Renal cortex interstitium (tissue), 15 donors: ENCODE measurements at places on chromosomes 12 and 14. TPM values are rescaled to one million over a fixed set of nuclear protein-coding genes. Genes with fewer than 3 reads are reported as not detected.
A peak's percentile ranks its signal among the peaks of the same experiment; 100 is the strongest.

Gene ADAM21
- 0.65 TPM for polyA plus RNA-seq

GRCh38 chr14:43003845-43004244 is 1397.2 kb downstream of the LRFN5 start:
- no peak for DNase-seq

GRCh38 chr12:115452751-115453281 is 768.8 kb upstream of the TBX3 start:
- no peak for DNase-seq

DNA sequence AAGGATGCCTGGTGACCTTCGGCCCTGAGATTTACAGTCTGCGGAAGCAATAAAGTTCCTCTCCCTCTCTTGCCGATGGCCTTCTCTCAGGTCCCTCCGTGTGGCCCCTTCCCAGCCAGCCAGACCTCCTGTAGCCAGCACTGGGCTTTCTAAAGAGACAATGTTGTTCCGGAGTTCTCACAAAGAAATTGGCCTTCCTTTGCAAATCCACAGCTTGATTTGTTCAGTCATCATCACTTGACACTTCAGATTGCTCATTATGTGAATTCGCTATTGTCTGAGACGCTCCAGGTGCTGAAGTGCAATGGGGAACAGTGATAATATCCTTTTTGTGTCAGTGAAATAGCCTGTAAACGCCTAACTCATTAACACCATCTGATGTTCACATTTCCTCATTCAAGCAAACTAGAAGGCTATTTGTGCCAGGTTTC is 43.7 kb upstream of the GPHB5 start:
- no peak for DNase-seq

Gene TOMM20L
- polyA plus RNA-seq: 1.1 TPM

Gene TRPV4
- 18.8 TPM for polyA plus RNA-seq

Gene CATSPERB
- polyA plus RNA-seq: 0.63 TPM

DNA sequence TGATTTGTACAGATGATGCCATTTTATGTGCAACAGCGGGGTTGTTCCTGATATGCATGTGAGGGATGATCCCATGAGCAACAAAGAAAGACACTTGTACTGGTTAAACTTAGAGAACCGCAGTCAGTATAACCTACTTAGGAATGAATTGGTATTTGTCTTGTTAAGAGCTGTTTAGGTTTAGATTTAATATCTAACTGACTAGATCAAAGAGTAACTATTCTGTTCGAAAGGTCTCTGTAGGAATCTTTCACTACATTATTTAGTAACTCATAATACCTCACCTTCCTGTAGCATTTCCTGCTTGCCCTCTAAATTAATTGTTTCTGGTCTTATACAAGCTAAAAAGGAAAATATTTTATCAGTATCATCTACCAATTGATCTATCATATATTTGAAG is 350.4 kb downstream of the TRHDE start:
- peak; percentile 21 for DNase-seq

DNA sequence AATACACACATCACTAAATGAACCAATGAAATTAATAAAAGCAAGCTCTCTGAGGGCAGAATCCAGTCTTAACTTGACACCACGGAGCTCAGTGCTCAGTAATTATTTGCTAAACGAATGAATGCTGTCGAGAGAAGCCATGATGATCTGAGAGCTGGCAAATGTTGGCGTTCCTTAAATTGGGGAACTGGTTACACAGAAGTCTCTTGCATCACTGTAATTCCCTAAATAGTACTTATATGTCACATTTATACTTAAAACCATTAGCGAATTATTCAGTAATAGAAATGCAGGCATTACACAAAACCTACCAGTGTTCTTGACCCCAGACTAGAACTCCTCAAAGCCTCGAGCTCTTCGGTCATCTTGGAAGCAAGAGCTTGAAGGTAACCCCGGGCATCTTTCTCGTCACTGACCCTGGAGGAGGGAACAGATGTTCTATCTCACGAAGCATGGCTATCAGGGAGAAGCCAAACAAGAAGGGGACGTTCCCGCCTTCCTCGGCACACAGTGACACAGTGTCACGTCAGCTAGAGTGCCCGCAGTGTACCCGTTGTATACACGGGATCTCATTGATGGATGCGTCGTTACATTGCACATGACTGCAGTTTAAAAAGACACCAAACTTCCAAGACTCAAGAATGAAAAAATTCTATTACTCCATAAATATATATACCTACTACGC is 43.6 kb downstream of the AMN start:
- DNase-seq: no peak

Gene ACRBP
- polyA plus RNA-seq: 3.1 TPM

Gene RPAP3
- polyA plus RNA-seq: 40.5 TPM

Gene LAG3
- polyA plus RNA-seq: 2.1 TPM

DNA sequence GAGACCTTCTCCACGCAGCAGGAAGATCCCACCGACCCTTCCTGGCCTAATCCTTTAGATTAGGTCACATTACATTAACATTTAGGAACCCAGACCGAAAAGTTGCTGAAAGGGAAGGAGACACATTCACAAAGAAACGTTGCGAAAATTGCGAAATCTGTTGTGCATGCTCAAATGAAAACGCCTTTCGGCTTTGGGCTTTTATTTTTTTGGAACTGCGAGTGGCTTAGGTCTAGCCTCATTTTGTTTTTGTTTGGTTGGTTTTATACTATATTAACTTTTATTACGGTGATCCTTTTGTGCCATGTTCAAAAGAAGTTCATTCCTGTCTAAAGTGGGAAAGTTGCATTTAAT is 1.5 kb downstream of the MYF6 start:
- DNase-seq: no peak

- no peak for DNase-seq
These were observed 12.3 kb downstream of the NANOG start for GRCh38 chr12:7801460-7801859.

DNA sequence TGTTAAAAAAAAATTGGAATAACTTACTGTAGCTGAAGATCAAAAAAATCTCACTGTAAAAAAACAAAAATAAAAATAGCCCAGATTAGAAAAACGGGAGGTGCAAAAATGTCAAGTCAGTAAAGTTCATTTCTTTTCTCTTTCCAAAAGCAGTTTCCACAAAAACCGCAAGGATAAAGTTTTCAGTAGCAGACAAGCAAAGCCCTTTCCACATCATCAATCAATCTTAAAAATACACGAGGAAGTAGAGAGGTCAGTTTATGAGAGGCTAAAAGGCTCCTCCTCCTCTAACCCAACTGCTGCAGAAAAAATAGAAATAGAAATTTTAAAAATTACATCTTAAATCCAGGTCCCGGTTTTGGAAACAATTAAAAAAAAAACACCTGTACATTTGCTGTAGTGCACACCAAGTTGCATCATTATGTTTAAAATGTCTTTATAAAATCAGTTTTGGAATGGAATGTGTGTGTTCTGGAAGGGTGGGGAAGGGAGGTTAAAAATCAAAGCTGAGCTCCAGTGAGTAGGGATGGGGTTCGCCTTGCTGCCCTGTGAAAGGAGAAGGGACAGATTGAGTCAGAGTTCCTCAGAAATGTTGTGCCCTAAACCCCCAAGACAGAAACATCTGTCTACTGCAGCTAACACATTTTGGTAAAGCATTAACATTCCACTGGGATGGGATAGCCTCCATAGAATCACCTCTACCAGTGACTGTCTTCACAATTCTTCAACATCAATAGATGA is 5.8 kb downstream of the HNRNPC start:
- DNase-seq: no peak

Gene SLC11A2
- polyA plus RNA-seq: 46.5 TPM

DNA sequence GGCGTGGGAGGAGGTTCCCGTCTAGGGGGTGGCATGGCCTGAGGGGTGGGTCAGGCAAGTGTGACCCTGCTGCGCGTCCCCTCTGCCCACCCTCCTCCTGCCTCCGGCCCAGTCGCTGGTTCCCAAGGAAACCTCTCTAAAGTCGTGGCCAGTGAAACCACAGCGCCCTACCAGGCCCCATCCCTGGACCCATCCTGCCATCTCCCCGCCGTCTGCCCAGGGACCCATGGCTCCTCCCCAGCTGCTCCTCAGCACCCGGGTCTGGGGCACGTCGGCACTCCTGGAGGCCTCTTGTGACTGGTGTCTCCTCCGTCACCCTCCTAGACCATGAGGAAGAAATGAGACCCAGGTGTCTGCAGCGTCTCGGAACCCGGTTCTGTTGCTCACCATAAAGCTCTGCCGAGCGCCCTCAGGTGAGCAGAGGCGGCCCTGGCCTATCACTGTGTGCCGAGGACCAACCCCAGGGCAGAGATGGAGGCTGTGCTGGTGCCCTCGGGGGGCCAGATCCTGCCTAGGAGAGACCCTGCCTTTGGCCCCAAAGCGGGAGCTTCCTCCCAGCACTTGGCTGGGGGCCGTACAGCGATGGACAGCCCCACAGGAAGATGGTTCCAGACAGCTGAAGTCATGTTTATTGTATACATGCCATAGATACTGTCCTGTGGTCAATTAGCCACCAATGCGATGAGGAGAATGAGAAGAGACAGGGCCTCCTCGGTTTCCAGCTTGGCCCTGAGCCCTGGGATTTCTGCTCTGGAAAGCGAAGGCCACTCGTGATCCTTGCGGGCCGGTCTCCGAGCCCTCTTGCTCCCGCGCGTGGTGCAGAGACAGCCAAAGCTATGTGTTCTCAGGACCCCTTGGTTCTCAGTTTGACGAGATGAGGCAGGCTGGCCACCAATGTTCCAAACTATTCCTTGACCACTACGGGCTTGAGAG is 222.5 kb upstream of the RTL1 start:
- no peak for DNase-seq

DNA sequence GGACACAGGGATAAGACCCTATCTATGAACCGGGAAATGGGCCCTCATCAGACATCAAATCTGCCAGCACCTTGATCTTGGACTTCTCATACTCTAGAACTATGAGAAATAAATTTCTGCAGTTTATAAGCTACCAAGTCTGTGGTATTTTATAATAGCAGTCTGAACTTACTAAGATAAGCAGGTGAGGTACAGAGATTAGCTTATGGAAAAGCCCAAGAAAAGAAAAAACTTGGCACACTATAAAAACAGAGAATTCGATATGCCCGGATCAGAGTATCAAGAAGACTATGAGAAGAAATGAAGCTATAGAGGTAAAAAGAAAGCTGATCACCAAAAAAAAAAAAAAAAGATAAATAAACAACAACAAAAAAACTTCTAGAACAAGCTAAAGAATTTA is 52.6 kb downstream of the EEA1 start:
- DNase-seq: no peak

Gene IL25
- not detected for polyA plus RNA-seq

Gene SMOC1
- polyA plus RNA-seq: 2.1 TPM
